ENCODE measurements at places on chromosomes 6 and 20.

GRCh38 chr6:142872376-142872775 is 72.6 kb downstream of the HIVEP2 start:
- H3K4me3 ChIP-seq, result no peak overlapping the region
- H3K36me3 ChIP-seq, result peaks cover 5% of the 10 kb centered on the region

GRCh38 chr20:2691127-2691526 is 1.5 kb upstream of the EBF4 start:
- no peak overlapping the region for H3K27ac ChIP-seq
- DNase-seq, result no peak
- peaks cover 3% of the 10 kb centered on the region for H3K36me3 ChIP-seq
- peak overlapping the region; percentile 72 for H3K4me3 ChIP-seq
- peaks cover 34% of the 10 kb centered on the region for H3K27me3 ChIP-seq
- peaks cover 22% of the 10 kb centered on the region for H3K4me1 ChIP-seq

GRCh38 chr6:95266537-95267258 is 310.6 kb upstream of the MANEA start:
- H3K27ac ChIP-seq, result no peak overlapping the region
- no peaks in the 10 kb centered on the region for H3K27me3 ChIP-seq
- H3K4me1 ChIP-seq, result no peaks in the 10 kb centered on the region
- H3K4me3 ChIP-seq, result no peak overlapping the region

DNA sequence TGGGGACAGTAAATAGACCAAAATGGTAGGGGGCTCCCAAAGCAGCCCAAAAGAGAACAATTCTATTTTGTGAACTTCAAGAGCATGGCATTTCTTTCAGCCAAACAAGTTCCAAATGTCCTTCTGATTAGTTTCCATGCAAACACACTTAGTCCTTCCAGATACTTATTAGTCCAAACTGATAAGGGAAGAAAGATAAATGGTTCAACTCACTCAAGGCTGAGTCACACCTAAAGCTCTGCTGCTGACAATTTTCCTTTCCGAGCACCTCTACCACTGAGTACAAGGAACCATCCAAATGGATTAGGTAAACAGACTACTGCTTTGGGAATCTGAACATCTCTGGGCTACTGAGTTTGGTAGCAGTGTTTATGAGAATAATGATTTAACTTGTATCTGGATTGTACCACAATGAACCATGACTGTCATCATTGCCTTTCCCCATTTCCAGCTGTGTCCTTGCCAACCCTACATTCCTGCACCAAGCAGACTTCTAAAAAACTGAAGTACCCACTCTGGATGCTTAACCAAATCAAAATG is 71.2 kb downstream of the TNFRSF21 start:
- H3K27ac ChIP-seq, result no peak overlapping the region
- no peak overlapping the region for H3K4me3 ChIP-seq
- no peaks in the 10 kb centered on the region for H3K27me3 ChIP-seq
- DNase-seq, result no peak
- no peaks in the 10 kb centered on the region for H3K36me3 ChIP-seq

- H3K27me3 ChIP-seq, result no peaks in the 10 kb centered on the region
- peak; percentile 82 for DNase-seq
- H3K4me1 ChIP-seq, result peaks cover 31% of the 10 kb centered on the region
- no peaks in the 10 kb centered on the region for H3K36me3 ChIP-seq
- H3K27ac ChIP-seq, result peak overlapping the region; percentile 8
These were observed 15.7 kb downstream of the NRSN2 start for GRCh38 chr20:362271-363254.

DNA sequence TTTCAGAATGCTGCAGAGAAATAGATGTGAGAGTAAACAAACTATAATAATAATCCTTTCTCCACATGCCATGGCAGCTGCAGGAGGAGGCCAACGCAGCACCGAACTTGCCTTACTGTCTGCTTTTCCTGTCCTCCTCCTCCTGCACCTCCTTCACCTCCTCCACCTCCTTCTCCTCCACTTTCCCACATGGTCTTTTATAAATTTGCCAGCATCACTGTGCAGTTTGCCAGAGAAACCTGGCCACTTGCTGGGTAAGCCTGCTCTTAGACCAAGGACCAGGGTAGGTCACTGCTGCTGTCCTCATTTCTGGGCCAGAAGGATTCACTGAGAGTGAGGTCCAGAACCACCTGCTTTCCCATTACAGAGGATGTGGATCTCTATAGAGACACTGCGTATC is 8.7 kb downstream of the SGK1 start:
- no peak for DNase-seq
- H3K27me3 ChIP-seq, result peaks cover 2% of the 10 kb centered on the region
- peaks cover 10% of the 10 kb centered on the region for H3K4me1 ChIP-seq
- H3K36me3 ChIP-seq, result no peaks in the 10 kb centered on the region
- H3K27ac ChIP-seq, result no peak overlapping the region

- H3K36me3 ChIP-seq, result no peaks in the 10 kb centered on the region
- no peak for DNase-seq
- H3K27me3 ChIP-seq, result peaks cover 5% of the 10 kb centered on the region
- no peak overlapping the region for H3K27ac ChIP-seq
These were observed 34.9 kb upstream of the LOC128125822 start for GRCh38 chr6:63537201-63537958.

DNA sequence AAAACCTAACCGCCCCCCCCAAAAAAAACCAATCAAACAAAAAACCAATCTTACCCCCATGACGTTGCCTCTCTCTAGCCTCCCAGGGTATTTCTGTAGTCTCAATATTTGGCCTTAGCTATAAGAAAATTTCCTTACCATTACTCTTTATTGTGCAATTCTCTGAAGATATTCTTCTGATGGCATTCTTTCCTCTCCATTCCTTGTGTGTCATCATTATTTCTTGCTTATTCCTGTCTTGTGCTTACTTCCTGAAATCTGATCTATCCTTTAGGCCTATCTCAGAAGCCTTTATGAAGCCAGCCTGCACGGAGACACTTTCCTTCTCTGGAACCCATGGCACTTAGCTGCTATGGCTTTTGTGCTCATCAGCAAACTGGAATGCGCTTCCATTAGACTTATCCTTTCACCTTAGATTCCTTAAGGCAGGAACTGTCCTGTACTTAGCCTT is 65.9 kb upstream of the DDR1 start:
- H3K36me3 ChIP-seq, result peaks cover 12% of the 10 kb centered on the region
- H3K27ac ChIP-seq, result peak overlapping the region; percentile 95
- H3K27me3 ChIP-seq, result no peaks in the 10 kb centered on the region
- no peak overlapping the region for H3K4me3 ChIP-seq
- DNase-seq, result no peak

- no peaks in the 10 kb centered on the region for H3K27me3 ChIP-seq
- DNase-seq, result no peak
- H3K4me1 ChIP-seq, result no peaks in the 10 kb centered on the region
These were observed 35.4 kb downstream of the CYP21A2 start for GRCh38 chr6:32073613-32074012.

- H3K36me3 ChIP-seq, result peaks cover 31% of the 10 kb centered on the region
- peak overlapping the region; percentile 98 for H3K27ac ChIP-seq
- H3K27me3 ChIP-seq, result no peaks in the 10 kb centered on the region
- H3K4me3 ChIP-seq, result peak overlapping the region; percentile 96
These were observed 23.3 kb downstream of the NQO2 start for GRCh38 chr6:3022765-3023662.

GRCh38 chr20:17377231-17377630 is 150.4 kb downstream of the PCSK2 start:
- H3K4me3 ChIP-seq, result no peak overlapping the region
- no peaks in the 10 kb centered on the region for H3K4me1 ChIP-seq
- peaks cover 1% of the 10 kb centered on the region for H3K27me3 ChIP-seq
